ENCODE measurements at places on chromosomes 16 and 17.

GRCh38 chr16:1363501-1364041 lies 11.8 kb downstream of the GNPTG start:
- DNase-seq: peak; percentile 73

DNA sequence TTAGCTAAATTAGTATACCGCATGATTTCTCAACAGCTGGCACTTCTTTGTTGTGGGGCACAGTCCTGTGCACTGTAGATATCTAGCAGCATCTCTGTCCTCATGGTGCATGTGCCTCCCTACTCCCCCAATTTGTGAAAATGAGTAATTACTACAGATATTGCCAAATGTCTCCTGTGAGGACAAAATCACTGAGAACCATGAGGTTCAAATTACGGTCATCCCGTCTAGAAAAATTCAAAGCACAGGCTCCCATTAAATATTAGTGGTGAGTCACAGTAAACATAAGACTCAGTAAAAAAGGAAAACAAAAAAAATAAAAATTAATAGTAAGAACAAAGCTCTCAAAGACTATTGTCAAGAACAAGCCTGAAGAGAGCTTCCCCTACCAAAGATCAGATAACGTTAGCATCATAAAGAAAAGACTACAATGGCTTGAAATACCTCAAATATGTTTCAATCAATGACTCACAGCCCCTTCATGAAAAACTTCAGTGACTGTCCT lies 57.8 kb downstream of the STH start:
- no peak for DNase-seq

GRCh38 chr16:54817432-54817831 lies 113.2 kb upstream of the IRX5 start:
- no peak for DNase-seq

GRCh38 chr17:1029196-1029921 lies 32.4 kb downstream of the TIMM22 start:
- no peak for DNase-seq

DNA sequence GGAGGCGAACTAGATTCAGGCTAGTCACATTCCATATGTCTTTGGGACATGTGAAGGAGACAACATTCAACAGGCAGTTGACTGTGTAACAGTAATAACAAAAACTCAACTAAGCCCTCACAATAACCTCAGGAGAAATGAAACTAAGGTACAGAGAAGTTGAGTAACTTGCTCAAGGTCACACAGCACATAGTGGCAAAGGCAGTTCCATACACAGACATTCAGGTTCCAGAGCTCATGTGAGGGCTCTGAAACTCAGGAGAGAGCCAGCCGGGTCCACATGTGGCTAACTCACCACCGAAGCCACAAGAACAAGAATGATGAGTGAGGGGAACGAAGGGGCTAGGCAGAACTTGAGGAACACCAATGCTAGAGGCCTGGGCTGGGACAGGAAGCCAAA lies 46.3 kb upstream of the CCL1 start:
- DNase-seq: no peak

DNA sequence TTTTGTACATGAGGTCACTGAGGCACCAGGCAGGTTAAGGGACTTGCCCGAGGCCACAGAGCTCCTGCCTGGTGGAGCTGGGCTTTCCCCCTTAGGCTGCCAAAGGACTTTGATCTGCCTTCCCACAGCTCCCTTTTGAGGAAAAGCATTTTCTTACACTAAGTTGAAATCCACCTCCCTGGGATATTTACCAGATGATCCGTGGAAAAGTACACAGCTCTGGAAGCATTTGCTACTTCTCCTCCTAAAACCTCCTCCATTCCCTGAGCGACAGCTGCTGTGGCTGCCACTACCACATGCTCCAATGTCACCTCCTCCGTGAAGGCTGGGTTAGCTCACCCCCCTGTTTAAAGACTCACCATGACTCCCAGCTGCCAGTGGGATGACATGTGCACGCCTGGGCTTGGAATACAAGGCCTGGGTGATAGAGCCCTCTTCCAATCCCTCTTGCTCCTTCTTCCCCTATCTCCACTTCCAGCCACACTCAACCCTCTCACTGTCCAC lies 1.2 kb upstream of the MPRIP start:
- no peak for DNase-seq

- DNase-seq: no peak
Measured at GRCh38 chr16:79363035-79363434, 237.5 kb downstream of the MAF start.

- no peak for DNase-seq
Measured at GRCh38 chr17:19388791-19389785, 2.1 kb upstream of the MFAP4 start.

DNA sequence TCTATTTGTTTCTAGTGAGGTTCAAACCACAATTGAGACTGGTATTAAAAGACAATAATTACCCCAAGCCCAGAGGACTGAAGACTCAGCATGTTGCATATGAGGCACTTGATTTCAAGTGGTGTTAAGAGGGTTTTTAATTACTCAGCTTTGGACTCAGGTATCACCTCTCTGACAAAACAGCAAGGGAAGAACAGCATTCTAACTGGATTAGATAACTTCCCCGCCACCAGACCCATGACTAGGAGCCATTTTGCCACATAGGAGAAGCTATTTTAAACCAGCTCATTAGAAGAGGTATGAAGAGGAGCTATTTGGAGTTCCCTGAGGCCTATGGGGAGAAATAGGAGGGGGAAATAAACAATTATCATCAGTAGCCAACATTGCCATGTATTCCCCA lies 226.1 kb upstream of the TOX3 start:
- DNase-seq: no peak

- DNase-seq: peak; percentile 20
Measured at GRCh38 chr17:8124350-8125153, 646 bp upstream of the HES7 start.

DNA sequence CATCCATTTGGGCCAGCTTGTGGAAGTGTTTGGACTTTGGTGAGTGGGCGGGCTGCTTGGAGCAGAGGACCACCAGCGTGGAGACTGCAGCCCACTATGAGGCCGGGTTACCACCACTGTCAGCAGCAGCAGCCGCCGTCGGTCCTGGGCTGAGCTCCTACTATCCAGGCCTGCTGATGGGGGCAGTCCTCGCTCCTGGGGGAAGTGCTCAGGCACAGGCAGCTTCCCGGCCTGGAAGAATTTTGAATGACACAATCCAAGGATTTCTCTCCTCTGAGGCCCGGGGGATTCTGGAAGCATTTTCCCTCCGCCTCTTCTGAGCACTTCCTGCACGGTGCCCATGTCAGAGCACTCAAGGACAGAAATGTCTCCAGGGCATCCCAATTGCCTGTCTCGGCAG lies 5.3 kb upstream of the NOD2 start:
- no peak for DNase-seq

DNA sequence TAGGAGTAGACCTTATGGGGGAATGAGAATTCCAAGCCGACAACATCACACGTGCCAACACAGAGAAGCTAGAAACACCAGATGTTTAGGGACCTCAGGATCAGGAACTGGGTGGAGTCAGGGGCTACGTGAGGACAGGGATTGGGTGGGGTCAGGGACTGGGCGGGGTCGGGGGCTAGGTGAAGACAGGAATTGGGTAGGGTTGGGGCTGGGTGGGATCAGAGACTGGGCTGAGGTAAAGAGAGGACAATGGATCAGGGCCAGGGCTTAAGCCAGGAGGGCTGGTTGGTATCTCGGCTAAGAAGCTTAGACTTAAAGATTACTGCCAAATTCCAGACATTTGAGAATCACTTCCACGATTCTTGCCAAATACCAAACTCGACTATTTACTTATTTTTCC lies 11.6 kb downstream of the TEKT5 start:
- DNase-seq: no peak

DNA sequence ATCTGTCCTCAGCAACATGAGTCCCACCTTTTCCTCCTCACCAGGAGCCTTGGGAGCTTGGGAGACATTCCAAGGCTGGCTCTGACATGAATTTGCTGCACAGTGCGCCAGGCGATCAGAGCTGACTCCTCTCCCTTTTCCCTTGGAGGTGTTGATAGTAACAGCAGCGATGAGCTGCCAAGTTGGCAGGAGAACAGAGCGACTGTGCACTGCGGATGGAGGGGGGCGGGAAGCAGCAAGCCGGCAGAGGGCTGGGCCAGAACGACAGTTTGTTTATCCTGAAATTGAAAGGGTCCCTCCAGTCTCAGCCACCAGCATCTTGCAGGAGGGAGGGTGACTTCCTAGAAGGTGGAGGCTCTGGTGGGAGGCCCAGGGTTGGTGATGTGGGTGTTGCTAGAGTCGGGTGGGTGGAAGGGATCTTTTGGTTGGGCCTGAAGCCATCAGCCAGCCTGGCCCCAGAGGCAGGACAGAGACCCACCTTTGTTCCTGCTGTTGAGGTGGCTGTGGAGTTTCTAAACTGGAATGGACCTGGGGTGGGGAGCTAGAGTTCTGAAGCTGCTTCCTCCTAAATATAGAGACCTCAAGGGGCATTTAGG lies 22.5 kb upstream of the DYNLL2 start:
- no peak for DNase-seq

- no peak for DNase-seq
Measured at GRCh38 chr17:28485049-28485448, 11.6 kb downstream of the SLC13A2 start.

Data from CD4-positive, alpha-beta T cell treated with Interleukin-12 subunit alpha and Interleukin-12 subunit beta, for 1 hour (primary cell).